ENCODE measurements at places on chromosomes 16 and 17.
A peak's percentile ranks its signal among the peaks of the same experiment; 100 is the strongest.

- DNase-seq = no peak
These were observed 407 bp downstream of the MCRIP1 start for GRCh38 chr17:81832608-81833159.

GRCh38 chr16:88274847-88275246, 107.9 kb upstream of the ZNF469 start:
- DNase-seq = no peak

GRCh38 chr17:63116967-63117830, 151.2 kb downstream of the TANC2 start:
- DNase-seq = no peak

DNA sequence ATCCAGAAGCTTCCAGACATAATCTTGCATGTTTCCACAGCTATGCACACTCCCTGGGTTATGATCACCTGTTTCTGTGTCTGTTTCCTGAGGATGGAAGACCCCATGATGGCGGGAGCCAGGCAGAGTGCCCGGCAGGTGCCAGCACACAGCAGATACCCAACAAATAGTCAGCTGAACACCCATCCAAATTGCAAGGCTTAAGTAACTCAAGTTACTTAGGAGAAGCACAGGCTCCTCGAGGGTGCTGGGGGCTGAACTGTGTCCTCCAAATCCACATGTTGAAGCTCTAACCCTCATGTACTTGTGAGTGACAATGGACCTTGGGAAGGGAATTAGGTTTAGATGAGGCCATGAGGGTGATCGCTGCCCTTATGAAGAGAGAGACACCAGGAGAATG, 79.5 kb upstream of the DOC2B start:
- DNase-seq = no peak

DNA sequence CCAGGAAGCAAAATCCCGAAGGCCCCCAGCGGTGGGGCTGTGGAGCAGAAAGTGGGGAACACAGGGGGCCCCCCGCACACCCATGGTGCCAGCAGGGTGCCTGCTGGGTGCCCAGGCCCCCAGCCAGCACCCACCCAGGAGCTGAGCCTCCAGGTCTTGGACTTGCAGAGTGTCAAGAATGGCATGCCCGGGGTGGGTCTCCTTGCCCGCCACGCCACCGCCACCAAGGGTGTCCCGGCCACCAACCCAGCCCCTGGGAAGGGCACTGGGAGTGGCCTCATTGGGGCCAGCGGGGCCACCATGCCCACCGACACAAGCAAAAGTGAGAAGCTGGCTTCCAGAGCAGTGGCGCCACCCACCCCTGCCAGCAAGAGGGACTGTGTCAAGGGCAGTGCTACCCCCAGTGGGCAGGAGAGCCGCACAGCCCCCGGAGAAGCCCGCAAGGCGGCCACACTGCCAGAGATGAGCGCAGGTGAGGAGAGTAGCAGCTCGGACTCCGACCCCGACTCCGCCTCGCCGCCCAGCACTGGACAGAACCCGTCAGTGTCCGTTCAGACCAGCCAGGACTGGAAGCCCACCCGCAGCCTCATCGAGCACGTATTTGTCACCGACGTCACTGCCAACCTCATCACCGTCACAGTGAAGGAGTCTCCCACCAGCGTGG, 6.5 kb downstream of the CBX2 start:
- no peak for DNase-seq

GRCh38 chr16:16861546-16861945, 482.6 kb downstream of the NPIPA7 start:
- peak; percentile 18 for DNase-seq

- no peak for DNase-seq
These were observed 14.3 kb downstream of the ZNHIT3 start for GRCh38 chr17:36500745-36501225.

DNA sequence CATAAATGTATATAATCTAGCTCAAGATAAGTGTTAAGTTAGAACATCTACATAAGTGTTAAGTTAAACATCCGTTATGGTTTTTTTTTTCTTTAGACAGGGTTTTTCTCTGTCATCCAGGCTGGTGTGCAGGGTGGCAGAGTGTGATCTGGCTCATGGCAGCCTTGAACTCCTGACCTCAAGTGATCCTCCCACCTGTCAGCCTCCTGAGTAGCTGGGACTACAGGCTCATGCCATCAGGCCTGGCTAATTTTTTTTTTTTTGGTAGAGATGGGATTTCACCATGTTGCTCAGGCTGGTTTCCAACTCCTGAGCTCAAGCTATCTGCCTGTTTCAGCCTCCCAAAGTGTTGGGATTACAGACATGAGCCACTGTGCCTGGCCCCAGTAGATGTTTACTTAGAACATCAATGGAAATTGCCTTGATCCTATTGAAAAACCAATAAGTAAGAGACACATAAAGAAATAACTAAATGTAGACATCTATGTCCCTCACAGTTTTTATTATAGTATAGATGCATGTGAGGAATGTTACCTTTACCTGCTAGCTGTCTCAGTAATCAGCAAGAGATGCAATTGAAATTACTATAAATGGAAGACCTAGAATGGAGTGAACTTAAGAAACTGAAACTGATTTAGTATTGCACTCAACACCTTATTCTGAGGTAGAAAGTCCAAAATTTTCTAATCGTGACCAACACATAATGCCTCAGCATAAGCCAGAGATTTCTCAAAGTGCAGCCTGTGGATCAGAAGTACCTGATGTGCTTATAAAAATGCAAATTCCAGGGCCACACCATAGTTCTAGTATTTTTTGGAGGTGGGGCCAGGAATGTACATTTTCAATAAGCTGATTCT, 5.5 kb upstream of the FAM20A start:
- no peak for DNase-seq

DNA sequence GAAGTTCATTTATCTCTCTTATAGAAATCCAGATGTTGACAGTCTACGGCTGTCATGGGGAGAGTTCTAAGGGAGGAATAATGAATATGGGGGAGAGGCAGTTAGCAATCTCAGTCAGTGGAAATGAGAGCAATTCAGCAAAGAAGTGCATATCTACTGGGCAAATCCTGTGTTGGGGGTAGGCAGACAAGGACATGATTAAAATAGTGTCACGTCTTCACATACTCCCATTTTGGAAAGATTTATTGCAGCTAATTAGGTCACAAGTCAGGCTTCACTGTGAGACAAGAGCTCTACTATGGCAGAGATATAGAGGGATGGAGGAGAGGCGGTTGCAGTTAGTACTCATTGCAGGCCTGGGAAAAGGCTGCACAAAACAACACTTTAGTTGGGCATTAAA, 29.8 kb downstream of the LRRC36 start:
- DNase-seq = no peak

DNA sequence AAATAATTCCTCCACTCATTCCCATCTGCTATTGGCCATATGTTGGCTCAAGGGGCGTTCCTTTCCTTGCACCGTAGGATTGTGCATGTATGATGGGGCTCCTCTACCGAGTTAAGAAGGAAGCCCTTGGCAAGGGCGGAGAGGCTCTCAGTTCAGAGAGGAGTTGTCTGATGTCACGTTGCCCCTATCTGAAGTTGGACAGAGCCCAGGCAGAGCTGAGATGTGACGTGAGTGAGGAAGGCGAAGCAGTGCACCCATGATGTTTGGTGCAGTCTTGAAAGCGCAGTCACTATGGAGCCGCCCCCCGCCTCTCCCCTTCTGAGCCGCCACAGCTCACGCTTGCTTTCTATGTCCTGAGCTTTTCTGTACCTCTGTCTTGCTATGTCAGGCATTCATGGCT, 40.7 kb downstream of the CDH13 start:
- no peak for DNase-seq

- no peak for DNase-seq
These were observed 7.5 kb upstream of the CDH5 start for GRCh38 chr16:66359012-66359411.

GRCh38 chr17:66595893-66596292, 239.0 kb upstream of the CACNG5 start:
- DNase-seq = no peak

DNA sequence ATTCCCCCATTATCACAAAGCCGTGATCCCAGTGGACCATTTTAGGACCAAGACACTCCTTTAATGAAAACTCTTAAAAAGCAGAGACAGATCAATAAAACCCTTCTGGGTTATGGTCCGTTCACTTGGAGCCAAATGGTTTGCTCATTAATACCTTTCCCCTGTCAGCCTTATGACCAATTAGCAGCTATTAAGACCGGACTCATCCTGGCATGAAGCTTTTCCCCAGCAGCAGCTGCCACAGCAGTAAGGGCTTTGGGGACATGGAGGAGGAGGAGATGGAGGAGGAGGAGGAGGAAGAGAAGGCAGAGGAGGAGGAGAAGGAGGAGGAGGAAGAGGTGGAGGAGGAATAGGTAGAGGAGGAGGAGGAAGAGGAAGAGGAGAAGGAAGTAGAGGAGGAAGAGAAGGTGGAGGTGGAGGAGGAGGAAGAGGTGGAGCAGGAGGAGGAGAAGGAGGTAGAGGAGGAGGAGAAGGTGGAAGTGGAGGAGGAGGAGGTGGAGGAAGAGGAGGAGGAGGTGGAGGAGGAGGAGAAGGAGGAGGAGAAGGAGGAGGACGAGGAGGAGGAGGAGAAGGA, 50.1 kb upstream of the IRX3 start:
- no peak for DNase-seq

DNA sequence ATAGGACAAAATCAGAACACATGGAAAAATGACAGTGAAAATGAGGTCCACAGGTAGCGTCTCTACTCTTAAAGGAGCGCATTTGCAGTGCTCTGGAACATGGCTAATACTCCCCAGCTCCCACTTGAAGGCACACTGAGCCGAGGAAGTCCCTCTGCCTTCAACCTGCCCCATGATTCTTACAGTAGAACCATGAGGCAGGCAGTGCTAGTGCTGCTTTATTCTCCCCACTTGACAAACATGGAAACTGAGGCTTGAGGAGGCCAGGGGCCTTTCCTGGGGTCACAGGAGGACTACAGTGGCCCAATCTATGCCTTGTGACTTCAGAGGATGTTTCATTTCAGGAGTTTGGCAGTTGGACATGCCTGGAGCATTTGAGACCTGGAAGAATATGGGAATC, 244.1 kb upstream of the MAF start:
- DNase-seq = no peak

DNA sequence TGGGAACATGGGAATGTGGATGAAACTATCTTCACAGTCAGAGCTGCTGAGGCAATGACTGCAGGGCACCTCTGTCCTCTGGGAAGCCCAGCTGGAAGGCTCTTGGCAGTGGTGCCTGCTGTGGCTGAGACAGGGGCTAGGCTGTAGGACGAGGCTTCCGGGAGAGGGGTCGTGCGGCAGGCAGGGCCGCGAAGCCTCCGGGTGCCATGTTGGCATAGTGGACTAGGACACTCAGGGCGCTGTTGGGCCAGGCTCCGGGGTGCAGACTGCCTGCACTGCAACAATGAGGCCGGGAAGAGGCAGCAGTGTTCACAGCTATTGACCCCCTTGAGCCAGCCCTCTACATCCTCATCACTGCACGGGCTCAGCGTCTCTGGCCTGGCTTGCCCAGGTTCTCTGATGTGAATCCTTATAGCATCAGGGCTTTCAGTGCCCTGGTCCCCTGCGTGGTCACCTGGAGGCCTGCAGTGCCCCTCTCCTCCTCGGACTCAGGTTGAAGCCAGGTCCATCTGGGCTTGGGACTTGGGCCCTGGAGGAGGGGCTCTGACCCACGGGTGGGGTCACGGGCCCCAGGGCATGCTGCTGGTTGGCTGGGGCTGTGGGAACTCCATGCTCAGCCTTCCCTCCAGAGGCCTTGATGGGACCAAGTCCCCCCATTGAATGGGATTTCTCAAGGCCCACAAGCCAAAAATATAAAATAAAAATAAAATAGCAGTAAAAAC, 91.6 kb downstream of the TNFRSF13B start:
- no peak for DNase-seq

DNA sequence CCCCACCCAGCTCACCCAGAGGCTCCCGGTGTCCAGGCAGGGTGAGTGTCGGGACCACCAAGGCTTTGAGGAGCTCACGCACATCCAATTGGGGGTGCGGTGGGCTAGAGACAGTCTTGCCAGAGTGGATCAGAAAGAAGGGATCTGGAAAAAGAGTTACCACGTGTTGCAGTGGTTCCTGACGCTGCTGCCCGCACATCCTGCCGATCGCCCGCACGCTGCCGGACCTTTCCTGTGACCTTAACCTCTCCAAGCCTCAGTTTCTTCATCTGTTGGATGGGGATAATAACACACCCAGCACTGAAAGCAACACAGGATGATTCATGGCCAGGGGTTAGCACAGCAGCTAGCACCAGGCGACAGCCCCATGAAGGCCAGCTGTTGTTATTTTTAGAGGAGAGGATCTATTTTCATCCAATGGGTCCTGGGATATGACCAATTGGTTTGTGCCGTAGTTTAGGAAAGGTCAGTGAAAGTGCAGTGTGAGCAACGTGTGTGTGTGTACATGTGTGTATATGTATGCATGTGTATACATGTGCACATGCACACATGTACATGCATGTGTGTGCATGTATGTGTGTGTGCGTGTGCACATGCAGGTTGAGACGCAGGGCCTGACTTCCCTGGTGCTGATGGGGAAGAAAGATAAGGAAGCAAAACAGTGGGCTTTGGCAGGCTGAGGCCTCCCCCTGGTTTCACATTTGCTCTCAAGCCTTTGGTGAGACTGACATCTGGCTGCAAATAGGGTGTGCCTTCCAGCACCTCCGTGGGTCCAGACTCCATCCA, 2.5 kb downstream of the ITGAX start:
- DNase-seq = no peak

DNA sequence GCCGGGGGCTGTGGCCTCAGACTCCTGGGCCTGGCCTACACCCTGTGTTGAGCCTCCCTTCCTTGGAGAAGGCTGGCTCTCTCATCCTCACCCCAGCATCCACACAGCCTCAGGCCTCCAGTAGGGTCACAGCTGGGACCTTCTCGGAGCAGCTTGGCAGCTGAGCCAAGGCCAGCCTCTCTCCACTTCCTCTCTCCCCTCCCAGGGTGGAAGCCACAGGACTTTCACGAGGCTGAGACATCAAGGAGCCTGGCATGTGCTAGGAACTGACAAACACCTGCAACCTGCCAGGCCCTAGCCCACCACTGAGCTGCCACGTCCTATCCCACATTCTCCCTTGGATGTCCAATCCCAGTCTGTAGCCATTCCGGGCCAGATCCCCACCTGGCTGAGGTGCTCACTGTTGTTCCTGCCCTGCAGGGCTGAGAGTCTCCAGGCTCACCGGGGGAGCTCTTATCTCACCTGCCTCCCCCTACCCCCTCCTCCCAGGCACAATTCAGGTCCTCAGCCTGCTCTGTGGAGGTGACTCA, 3.1 kb downstream of the MMP15 start:
- DNase-seq = no peak

- DNase-seq = no peak
These were observed 7.4 kb downstream of the ZNF689 start for GRCh38 chr16:30602616-30603277.

GRCh38 chr16:81105946-81106345, 9.8 kb upstream of the GCSH start:
- DNase-seq = no peak
